ENCODE measurements at places on chromosomes 12 and 14.

DNA sequence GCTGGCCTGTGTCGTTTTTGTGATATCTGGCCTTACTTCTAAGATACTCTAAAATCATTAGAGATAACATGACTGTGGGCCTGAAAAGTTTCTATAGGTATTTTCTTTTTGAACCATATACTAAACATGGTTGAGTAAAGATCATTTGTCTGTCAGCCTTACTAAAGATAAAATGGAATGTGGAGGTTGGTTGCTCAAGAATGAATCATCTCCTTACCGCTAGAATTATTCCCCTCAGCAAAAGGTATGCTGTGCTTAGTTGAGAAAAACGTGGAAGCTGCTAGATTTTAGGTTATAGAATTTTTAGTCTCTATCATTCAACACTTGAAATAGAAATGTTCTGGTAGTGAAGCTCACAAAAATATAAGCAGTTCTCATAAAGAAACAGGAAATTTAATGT lies 407.3 kb downstream of the AEBP2 start:
- DNase-seq = no peak

GRCh38 chr12:112971248-112971647 lies 7.1 kb upstream of the OAS2 start:
- DNase-seq = no peak

GRCh38 chr14:76346391-76347160 lies 29.4 kb upstream of the ESRRB start:
- no peak for DNase-seq

- DNase-seq = no peak
Observed at GRCh38 chr12:7212678-7213077, 23.2 kb downstream of the PEX5 start.

DNA sequence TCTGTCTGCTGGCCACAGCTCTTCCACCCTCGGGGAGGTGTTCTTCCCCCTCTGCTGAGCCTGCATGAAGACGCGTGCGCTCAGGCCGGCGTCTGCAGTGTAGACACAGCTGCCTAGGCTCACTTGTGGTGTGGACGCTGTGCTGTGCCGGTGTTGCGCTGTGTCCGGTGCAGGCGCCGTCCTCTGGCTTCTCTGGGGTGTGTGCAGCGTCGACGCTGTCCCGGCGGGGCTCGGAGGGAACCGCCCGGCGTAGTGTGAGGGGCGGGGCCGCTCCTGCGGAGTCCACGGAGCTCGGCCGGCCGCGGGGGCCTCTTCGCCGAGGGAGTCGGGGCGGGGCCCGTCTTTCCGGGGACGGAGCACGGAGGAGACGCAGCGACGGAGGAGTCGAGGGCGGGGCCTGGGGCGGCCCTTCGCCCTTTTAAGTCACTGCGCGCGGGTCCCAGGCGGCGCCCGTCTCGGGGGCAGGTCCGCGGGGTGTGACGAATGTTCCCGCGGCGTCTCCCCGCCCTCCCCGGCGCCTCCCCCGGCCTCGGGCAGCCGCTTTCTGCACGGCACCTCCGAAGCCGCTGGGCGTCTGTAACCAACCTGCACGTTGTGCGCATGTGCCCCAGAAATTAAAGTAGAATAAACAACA lies 45.2 kb downstream of the NOC4L start:
- peak; percentile 91 for DNase-seq

DNA sequence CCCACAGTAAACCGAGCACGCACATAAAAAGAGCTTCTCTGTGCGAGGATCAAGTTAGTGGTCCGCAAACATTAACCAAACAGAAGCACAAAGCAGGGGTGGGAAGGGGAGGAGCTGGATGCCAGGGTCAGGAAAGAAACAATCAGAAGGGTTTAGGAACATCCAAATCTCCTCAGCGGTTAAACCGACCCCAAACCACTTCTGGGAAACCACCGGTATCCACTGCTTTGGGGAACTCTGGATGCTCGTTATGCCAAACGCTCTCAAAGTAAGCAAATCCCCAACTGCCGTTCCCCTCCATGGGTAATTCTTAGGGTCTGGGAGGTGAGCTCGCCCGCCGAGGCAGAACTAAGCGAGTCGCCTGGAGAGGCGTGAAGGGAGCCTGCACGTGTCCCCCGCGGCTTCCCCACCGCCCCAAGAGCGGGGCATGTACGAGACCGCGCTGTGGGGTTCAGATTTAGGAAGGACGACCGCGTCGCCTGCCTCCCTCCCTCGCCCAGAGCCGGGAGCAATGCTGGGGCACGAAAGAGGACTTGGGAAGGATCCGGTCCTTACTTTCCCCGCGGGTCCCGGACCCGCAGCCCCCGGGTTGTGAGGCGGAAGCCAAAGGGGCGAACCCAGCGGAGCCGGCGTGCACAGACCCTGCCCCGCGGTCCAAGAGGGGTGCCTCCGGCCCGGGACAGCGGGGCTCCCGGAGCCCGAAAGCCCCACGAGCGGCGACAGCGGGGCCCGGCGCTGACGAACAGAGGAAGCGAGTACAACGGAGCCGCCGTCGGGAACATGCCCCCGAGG lies 711 bp downstream of the SBNO1 start:
- DNase-seq = peak; percentile 38

GRCh38 chr14:69693801-69694729 lies 72.9 kb upstream of the SRSF5 start:
- DNase-seq = no peak

- DNase-seq = peak; percentile 61
Observed at GRCh38 chr12:94225947-94226630, 77.7 kb downstream of the PLXNC1 start.

- no peak for DNase-seq
Observed at GRCh38 chr12:108995370-108995992, 25.4 kb downstream of the SVOP start.

- no peak for DNase-seq
Observed at GRCh38 chr12:107541001-107541705, 144.4 kb upstream of the PWP1 start.

DNA sequence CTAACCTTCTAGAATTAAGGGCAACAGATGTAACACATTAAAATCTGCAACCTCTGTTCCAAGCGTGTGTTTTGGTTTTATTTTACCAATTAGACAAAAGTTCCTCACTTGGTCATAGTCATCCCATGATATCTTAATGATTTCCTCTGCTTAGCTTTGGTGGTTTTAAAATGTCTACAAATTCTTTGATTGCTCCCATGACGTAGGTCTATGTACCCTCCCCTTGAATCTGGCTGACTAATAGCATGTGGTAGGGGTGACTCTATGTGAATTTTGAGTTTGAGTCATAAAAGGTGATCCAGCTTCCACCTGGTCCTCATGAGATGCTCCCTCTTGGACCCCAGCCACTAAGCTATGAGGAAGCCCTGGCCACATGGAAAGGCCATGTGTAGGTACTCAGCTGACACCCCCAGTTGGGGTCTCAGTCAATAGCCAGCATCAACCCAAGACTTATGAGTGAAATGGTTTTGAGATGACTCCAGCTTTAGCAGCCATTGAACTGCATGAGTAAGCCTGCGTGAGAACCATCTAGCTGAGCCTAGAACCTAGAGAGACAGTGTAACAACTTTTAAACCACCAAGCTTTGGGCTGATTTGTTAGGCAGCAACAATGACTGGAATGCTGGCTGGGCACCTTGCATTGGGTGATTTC lies 247.1 kb downstream of the MSRB3 start:
- no peak for DNase-seq

DNA sequence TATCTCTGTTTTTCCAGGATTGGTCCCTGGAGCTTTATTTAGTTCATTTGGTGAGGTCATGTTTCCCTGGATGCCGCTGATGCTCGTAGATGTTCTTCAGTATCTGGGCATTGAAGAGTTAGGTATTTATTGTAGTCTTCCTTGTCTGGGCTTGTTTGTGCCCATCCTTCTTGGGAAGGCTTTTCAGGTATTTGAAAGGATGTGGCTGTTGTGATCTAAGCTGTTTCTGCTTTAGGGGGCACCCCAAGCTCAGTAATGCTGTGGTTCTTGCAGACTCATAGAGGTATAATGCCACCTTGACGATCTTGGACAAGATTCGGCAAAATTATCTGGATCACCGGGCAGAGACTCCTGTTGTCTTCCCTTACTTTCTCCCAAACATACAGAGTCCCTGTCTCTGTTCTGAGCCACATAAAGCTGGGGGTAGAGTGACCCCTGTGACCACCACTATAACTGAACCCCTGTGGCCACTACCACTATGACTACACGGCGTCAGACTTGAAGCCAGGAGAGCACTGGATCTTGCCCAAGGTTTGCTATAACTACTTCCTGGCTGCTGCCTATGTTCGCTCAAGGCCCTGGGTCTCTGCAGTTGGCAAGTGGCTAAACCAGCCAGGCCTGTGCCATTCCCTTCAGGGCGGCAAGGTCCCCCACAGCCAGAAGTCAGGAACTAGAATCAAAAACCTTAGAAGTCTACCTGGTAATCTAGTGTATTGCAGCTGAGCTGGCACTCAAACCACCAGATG lies 40.9 kb downstream of the FGD4 start:
- DNase-seq = no peak

DNA sequence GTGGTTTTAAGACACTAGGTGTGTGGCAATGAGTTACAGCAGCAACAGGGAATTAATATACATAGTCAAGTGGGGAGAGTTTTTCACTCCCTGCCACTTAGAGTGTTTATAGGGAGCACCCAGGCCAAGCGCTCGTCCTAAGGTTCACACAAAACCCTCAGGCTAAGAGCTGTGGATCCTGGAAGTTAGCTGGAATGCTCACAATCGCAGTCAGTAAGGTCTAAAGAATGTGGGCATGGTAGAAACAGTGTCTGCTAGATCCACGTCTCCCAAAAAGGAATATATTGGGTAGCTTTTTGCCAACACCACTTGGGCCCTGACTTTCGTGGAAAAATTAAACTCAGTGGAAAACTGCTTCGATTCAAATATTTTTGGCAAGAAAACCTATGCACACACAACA lies 36.6 kb downstream of the STAB2 start:
- DNase-seq = no peak

DNA sequence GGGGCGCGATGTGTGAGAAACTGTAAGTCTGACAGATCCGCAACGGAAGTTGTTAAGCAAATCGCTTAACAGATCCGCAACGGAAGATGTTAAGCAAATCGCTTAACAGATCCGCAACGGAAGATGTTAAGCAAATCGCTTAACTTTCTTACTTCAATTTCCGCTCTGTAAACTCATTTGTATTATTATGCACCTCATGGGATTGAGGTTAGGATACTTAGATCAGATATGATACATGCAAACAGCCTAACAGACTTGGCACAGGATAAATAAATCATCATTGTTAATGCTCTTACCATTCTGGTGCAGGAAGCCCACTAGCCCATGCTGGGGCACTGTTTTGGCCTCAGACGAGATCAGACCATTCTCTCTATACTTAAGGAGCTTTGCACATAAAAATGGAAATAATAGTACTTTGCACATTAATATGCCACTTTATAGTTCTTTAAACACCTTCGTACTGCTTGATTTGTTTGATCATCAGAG lies 399 bp downstream of the NCAPD2 start:
- no peak for DNase-seq

DNA sequence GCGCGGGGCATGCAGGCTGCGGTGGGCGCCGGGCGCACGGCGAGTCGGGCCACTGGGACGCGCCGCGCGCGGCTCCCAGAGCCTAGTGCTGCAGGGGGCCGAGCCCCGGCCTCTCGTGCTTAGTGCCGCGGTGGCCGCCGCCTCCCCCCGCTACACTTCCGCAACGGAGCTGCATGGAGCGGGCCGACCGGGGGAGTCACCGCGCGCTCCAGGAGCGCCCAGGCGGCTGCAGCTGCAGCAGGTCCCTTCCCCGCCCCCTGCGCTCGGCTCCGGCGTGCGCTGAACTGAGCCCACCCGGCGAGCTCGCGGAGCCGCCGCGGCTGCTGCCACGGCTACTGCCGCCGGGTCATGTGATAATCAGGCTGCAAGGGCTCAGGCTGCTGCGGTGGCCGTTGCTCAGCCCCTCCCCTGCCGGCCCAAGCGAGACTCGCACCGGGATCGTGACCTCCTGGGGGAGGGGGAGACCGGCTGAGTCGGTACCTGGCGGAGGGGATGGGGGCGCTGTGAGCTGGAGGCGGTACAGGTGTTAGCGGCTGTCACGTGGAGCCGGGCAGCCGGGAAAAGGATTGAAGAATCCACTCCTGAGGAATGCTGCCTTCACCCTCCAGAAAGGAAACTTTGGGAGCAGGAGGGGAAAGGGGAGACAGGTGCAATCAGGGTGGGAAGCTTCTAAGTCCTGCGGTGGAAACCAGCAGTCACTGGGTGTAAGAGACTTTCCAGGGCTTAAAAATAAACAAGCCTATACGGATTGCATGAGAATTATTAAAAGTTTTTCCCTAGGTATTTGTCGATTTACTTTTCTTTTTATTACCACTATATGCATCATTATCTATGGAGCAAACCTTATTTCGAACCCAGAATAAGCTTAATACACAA lies at the start of gene PPM1H:
Gene PPM1H (minus strand): TSS at position 352 of the 876 bp plus-strand sequence. CDS start 414 bp downstream, outside the sequence.
- DNase-seq = peak; percentile 96

GRCh38 chr12:29552324-29552927 lies 54.9 kb upstream of the OVCH1 start:
- peak; percentile 77 for DNase-seq

DNA sequence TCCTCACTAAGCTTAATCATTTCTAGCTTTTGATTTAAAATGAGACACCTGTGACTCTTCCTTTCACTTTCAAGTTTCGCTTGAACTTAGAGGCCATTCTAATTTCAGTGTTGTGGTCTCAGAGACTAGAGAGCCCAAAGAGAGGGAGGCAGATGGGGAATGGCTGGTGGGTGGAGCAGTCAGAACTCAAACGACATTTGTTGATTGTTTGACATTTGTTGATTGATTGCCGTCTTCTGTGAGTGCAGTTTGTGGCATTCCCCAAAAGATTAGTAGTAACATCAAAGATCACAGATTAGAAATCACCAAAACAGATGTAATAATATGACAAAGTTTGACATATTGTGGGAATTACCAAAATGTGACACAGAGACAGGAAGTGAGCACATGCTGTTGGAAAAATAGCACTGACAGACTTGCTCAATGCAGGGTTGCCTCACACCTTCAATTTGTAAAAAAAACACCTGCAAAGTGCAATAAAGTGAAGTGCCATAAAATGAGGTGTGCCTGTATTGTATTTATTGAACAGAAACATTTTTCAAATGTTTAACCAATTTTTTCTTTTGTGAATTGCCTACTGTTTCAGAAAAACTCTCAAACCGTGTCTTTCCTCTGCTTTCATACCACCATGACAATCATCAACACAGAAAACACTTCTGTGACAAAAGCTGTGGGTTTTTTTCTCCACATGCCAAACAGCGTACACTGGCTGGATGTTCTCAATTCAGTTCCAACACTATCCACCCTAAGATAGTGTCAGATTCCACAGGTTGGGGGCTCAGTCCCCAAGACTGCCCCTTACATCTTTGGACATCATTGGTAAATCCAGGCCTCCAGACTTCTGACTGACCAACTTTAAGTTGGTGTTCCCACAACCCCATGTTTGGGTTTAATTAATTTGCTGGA lies 376.3 kb upstream of the RGS6 start:
- DNase-seq = no peak

GRCh38 chr12:966724-967123 lies 17.2 kb upstream of the RAD52 start:
- no peak for DNase-seq

Measured in iPS-NIHi11 (cell line).